Upper lobe of right lung (tissue), 1 donor: ENCODE measurements at places on chromosomes 12 and 14. TPM values are rescaled to one million over a fixed set of nuclear protein-coding genes. Genes with fewer than 3 reads are reported as not detected.

- DNase-seq: no peak
- no peaks in the 10 kb centered on the region for H3K36me3 ChIP-seq
- no peaks in the 10 kb centered on the region for H3K27me3 ChIP-seq
- no peak overlapping the region for H3K4me3 ChIP-seq
Observed at GRCh38 chr12:52423661-52424500, 10.3 kb downstream of the KRT75 start.

DNA sequence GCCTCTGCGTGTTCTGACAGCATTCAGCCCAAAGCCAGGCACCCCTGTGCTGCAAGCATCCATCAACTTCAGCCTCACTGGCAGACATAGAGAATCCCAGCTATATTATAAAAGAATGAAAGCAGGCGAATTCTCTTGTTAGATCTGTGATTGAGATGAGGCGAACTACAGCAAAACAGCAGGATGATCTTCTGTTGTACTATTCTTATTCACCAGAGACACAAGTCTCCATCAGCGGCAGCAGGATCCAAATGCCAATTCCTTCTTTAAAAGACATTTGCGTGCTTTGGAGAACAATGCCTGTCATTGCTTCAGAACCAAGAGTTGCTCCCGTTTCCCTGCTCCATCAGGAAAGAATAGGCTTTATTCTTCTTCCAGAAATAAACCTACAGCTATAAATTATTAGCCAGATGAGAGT lies 188.9 kb downstream of the SLC41A2 start:
- no peaks in the 10 kb centered on the region for H3K4me1 ChIP-seq
- no peak overlapping the region for H3K27ac ChIP-seq
- no peak for DNase-seq
- no peaks in the 10 kb centered on the region for H3K36me3 ChIP-seq
- H3K4me3 ChIP-seq: no peak overlapping the region

DNA sequence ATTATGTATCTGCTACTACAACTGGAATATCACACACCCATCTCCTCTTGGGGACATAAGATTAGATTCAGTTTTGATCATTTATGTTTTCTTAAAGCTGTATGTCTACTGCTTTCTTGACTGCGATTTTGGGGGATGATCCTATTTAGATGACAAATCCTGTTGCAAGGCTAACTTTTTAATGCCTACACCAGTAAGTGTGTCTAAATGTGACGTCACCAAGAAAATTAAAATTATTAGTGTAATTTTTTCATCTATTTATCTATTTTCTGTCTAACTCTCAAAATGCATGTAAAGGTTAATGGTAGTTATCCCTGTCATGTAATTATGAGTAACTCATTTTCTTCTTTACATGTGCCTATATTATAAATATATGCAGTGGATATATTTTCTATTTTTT lies 170.9 kb upstream of the PPFIA2 start:
- no peak overlapping the region for H3K27ac ChIP-seq
- H3K4me3 ChIP-seq: no peak overlapping the region
- DNase-seq: no peak
- no peaks in the 10 kb centered on the region for H3K36me3 ChIP-seq

DNA sequence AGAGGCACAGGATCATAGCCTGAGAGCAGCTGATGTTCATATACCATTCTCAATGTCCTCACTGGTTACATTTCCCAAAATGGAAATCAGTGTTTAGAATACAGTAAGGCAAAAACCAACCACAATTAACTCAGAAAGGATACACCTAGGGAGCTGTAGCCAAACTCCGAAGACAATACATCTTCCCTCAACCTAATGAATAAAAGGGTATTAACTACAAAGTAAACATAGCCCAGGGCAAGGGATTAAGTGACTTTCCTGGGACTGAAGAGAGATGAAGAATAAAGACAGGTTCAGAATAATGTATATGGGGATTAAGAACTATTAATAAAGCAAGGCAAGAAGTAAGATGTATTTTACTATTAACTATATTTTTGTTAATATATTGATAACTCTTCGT lies 79.5 kb downstream of the RPS29 start:
- H3K4me1 ChIP-seq: no peaks in the 10 kb centered on the region
- no peak for DNase-seq
- H3K4me3 ChIP-seq: no peak overlapping the region

The GDF3 gene
- 0.32 TPM for total RNA-seq

The RND1 gene
- total RNA-seq: 7.1 TPM

- H3K27me3 ChIP-seq: no peaks in the 10 kb centered on the region
- no peaks in the 10 kb centered on the region for H3K4me1 ChIP-seq
- H3K36me3 ChIP-seq: peaks cover 5% of the 10 kb centered on the region
Observed at GRCh38 chr14:64405295-64405694, 17.1 kb downstream of the MTHFD1 start.
